ENCODE measurements at places on chromosomes 2 and 18.

DNA sequence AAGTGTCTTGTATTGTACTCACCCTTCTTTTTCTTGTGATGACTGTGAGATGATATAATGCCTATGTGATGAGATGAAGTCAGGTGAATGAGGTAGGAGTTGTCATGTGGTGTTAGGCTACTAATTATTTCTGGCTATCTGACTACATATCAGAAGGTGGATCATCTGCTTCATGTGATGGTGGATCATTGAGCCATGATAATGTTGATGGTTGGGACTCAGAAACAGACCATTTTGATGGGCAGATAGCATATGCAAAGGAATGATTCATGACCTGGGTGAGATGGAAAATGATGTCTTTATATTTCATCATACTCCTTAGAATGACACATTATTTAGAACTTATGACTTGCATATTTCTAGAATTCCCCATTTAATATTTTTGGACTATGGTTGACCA lies 19.5 kb downstream of the ANKRD30B start:
- DNase-seq = no peak

DNA sequence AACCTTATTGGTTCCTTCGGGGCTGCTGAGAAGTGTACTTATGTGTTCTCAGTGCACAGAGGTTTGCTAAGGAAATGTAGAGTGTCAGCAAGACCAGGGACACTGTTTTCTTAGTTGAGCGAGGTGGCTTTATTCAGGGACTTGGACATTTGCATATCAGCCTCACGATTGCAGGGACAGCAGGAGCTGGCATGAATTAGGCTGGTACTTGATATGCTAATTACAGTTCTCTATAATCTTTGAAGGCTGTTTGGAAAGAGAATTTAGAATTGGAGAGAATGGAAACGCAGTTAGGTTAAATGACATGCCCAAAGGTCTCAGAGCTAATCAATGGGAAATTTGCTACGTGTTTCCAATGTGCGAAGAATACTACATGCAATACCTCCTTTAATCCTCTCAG lies 18.7 kb upstream of the MTCL1 start:
- no peak for DNase-seq

- no peak for DNase-seq
Measured at GRCh38 chr2:241652722-241653121, 15.2 kb downstream of the ATG4B start.

GRCh38 chr2:232600053-232600773 lies 33.2 kb upstream of the EFHD1 start:
- no peak for DNase-seq

DNA sequence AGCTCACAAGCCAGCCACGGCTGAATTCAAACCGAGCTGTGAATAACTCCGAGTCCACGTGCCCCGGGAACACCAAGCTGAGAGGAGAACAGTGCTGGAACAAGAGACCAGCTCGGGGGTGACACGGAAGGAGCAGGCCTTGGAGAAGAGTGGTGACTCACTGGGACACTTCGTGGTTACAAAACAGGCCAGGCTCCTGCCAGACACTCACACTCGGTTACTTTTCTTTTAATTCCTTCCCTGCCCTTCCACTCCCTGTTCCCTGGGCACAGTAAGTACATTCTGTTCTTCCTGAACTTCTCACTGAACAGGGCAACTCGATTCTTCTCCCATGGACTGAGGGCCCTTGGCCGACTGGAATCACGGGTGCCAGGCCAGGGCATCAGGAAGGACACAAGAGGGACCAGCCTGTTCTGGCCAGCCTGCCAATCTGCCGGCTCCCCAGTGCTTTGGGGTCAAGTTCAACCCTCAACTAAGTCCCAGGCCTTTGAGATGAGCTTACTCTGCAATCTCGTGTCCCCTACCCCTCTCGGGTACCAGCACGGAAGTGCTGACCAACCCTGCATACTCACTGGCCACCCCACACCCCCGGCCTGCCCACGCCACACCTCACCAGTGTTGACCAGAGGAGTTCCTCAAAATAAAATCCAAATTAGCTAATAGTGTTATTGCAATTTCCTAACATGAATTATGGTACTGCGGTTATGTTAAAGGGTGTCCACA lies 87.5 kb downstream of the TFCP2L1 start:
- no peak for DNase-seq

- DNase-seq = no peak
Measured at GRCh38 chr2:71724793-71725192, 271.4 kb downstream of the DYSF start.

DNA sequence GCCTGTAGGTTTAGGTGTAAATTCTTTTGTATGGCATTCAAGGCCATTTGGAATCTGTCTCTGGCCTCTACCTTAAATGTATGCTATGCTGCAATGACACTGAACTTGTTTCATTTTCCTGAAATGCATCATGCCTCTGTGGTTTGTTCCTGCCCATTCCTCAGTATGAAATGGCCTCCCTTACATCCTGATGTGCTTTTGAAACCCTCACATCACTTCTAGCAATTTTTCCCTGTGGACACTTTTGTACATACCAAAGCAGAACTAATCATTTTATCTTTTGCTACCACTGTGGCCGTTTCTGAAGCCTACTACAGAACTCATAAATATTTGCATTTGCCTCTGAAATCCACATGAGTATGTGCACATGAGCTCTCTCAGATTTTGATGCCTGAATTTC lies 557.2 kb downstream of the ERBB4 start:
- DNase-seq = no peak

DNA sequence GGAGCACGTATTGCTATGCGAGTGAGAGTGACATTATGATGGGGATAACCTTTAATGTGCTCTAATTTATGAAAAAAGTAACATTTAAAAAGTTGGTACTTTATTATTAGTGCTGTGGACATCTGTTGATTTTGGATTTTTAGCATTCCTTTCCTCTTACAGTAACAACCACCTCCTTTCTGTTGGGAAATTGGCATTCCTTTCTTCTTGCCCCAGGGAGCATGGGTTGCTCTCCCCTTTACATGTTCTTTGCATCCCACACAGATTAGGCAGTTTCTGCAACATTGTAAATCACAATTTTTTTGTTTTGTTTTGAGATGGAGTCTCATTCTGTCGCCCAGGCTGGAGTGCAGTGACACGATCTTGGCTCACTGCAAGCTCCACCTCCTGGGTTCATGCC lies 300.2 kb downstream of the LPIN1 start:
- no peak for DNase-seq

GRCh38 chr2:88147145-88147544 lies 19.3 kb upstream of the FABP1 start:
- no peak for DNase-seq

- DNase-seq = no peak
Measured at GRCh38 chr2:212117926-212118325, 420.7 kb downstream of the ERBB4 start.

DNA sequence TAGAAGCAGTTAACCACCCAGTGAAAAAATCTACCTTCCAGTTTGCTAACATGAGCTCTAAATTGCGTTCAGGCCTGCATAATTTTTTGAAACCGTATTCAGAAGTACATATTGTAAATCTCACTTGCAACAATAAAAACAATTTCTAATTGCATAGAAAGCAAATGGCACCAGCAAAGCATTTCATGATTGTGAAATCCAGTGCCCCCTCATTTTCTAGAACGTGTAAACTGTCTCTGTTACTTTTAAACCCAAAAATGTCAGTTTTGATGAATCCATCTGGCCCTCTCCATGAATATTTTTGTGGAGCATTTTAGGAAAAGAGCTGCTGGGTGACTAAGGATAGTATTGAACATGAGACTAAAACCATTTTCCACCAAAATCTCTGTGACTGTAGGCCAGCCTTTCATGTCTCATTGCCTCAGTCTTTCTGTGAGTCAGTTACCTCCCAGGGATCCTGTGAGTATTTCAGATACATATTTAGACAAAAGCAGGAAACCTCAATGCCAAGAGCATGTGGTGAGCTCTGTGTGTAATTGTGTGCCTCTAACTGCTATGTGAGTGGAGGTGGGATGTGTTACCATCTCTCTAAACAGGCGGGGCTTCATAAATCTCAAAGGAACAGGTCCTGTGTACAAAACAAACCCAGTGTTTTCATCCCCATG lies 477.8 kb upstream of the DCC start:
- no peak for DNase-seq

- DNase-seq = no peak
Measured at GRCh38 chr18:38241736-38242135, 676.1 kb upstream of the CELF4 start.

GRCh38 chr18:37578886-37579513 lies 13.4 kb upstream of the CELF4 start:
- no peak for DNase-seq

GRCh38 chr2:123518367-123518766 lies 506.7 kb upstream of the CNTNAP5 start:
- no peak for DNase-seq

GRCh38 chr2:149650006-149650405 lies 62.4 kb upstream of the MMADHC start:
- DNase-seq = no peak

DNA sequence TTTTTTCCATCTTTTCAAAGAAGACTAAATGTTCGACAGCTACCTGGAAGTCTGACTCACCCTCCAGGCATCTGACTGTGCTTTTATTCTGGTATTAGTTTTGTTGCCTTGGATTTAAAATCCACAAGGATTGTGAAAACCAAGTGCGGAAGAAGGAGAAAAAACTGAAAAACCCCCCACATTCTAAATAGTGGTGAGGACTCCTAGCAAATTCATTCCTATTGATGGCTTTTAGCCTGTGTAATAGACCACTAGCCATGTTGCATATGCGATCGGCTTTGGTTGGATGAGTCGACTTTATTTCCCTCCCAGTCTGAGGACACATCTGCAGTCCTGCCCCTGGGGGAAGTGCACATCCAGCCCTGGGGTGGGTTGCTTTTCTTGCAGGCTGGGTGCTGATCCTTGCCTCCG lies 16.9 kb downstream of the LDLRAD4 start:
- no peak for DNase-seq

- no peak for DNase-seq
Measured at GRCh38 chr2:102724016-102724490, 37.8 kb upstream of the TMEM182 start.

DNA sequence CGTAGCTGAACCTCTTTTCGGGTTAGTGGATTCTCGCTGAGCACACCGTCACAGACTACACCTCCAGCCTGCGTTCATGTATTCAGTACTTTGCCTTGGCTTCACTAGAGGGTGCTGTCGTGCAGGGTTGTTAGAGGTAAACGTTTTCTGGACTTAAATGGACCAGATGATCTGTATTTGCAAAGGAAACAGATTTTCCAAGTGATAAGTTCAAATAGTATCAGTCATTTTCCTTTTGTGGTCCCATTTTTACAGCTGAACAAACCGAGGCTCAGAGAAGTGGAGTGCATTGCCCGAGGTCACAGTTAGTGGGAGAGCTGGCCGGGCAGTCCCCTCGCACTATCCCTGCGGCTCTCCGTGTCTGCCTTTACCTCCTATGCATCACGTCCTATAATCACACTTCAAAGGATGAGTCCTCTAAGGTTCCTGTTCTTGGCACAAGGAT lies 125.9 kb downstream of the MAP4K4 start:
- DNase-seq = peak; percentile 59

DNA sequence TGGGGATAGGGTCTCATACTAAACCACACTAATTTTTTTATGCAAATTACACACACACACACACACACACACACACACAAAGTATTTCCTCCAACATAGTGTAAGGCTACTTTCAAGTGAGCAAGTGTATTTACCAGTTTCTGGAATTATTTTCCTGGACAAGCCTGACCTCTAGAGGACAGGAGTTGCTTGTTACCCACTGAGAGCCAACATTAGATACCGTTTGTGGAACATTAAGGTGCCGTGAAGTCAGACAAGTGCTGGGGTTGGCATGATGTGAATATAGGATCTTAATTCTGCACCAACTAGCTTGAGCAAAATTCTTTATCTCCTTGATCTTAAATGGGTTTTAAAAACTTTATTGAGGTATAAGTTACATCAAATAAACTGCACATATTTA lies 39.3 kb upstream of the SERPINB2 start:
- DNase-seq = no peak

- DNase-seq = peak; percentile 42
Measured at GRCh38 chr2:174492963-174493431, 6.2 kb upstream of the GPR155 start.

GRCh38 chr18:12366379-12366778 lies 10.6 kb downstream of the AFG3L2 start:
- DNase-seq = no peak

DNA sequence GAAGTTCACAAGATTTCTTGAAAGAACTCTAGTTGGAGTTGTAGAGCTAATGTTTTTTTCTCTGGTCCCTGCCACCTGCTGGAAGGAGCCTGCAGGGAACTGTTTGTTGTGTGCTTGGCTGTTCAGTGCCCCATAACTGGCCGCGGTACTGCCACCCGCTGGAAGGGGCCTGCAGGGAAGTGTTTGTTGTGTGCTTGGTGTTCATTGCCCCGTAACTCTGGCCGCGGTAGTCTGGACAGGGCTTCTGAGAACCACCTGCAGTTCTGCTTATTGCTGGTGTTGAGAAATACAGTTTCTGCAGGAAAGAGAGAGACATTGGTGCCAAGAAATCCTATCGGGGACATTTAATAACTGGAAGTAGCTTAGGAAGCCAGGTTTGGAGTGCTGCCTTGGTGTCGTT lies 58.1 kb downstream of the AGAP1 start:
- no peak for DNase-seq

DNA sequence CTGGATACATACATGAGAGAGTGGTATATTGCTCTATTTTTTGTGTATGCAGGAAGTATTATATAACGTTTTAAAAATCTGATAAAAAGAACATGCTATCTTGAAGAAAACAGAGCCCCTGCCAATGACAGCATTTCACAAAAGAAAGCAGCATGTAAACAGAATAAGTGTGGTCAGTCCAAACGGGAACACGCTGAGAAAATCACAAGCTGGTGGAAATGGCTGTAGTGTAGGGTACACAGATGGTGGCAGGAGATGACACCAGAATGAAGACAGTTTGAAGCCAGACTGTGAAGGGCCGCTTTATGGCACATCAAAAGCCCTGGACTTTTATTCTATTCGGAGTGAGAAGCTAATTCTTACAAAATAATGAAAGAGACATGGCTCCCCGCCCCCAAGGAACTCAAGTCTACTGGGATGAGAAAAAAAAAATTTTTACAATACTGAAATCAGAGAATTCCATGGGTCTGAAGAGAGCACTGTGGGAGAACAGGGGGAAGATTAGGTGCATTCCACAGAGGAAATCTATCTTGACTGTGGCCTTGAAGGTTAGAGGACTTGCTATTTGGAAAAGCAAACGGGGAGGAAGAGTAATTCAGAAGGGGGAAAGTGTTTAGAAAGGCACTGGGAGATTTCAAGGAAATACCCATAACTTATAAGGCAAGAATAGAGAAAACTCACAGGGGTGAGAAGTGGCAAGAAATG lies 217.7 kb upstream of the SMAD7 start:
- DNase-seq = no peak

DNA sequence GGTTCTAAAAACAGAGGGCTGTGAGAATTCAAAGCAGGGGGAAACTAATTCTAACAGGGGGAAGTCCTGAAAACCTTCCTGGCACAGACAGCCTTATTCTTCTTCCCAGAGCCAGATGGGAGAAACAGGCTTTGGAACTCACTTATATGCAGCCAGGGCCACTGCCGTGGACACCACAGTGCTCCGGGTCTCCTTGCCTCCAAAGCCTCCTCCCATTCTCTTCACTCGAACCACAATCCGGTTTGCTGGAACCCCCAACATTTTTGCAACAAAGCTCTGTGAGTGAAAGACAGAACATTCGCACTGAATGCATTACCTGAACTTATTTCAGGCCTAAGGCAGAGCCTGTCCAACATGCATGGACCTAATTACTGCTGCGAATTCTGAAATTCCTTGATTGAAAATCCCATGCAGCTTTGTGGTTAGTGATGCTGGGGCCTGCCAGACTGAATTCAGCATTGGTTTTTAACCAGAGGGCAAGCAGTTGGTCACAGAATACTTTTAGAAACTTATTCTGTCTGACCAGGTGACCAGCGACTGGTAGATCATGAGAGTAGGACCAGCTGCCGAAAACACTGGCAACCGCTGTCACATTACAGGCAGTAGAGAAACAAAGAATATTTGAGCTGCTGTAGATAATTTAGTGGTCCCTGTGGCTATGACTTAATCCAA lies 48.6 kb downstream of the XDH start:
- no peak for DNase-seq

Data from activated T-cell treated with anti-CD3 and anti-CD28 coated beads for 24 hours (primary cell).